ENCODE measurements at places on chromosomes 1 and 21. TPM values are rescaled to one million over a fixed set of nuclear protein-coding genes. Genes with fewer than 3 reads are reported as not detected.

ASB17 gene
- not detected for polyA plus RNA-seq

RAP1GAP gene
- polyA plus RNA-seq = 20.2 TPM

DOP1B gene
- 6.6 TPM for polyA plus RNA-seq

GBP6 gene
- polyA plus RNA-seq = not detected

TSPAN1 gene
- 50.1 TPM for polyA plus RNA-seq

A3GALT2 gene
- polyA plus RNA-seq = not detected

IFI44L gene
- 7.6 TPM for polyA plus RNA-seq

CD48 gene
- 0.80 TPM for polyA plus RNA-seq

BRDT gene
- not detected for polyA plus RNA-seq

FMO1 gene
- polyA plus RNA-seq = 215 TPM

LAMC2 gene
- 7.1 TPM for polyA plus RNA-seq

TEKT2 gene
- polyA plus RNA-seq = 13.3 TPM

EPHA2 gene
- 15.4 TPM for polyA plus RNA-seq

BECN2 gene
- polyA plus RNA-seq = not detected

MPL gene
- polyA plus RNA-seq = 0.83 TPM

ILDR2 gene
- 20.6 TPM for polyA plus RNA-seq

BPNT1 gene
- 54.5 TPM for polyA plus RNA-seq

SLC9C2 gene
- 0.27 TPM for polyA plus RNA-seq

CYP4A22 gene
- 8.2 TPM for polyA plus RNA-seq

FMO3 gene
- polyA plus RNA-seq = 0.28 TPM

All from left kidney (tissue), 8 donors.